Activated naive CD8-positive, alpha-beta T cell treated with anti-CD3 and anti-CD28 coated beads, Interleukin-2, amount 10 ng/mL, durations not matched to agents 7 days and 5 days (primary cell): ENCODE measurements at places on chromosomes 7 and 10. TPM values are rescaled to one million over a fixed set of nuclear protein-coding genes. Genes with fewer than 3 reads are reported as not detected.
A peak's percentile ranks its signal among the peaks of the same experiment; 100 is the strongest.

Gene CADPS2
- total RNA-seq: not detected

Gene RAB19
- total RNA-seq: 9.1 TPM

- DNase-seq: no peak
Observed at GRCh38 chr7:32564542-32564941, 69.3 kb downstream of the AVL9 start.

- peak; percentile 84 for DNase-seq
Observed at GRCh38 chr10:103470761-103471653, 8.0 kb downstream of the CALHM3 start.
